Upper lobe of right lung (tissue), 1 donor: ENCODE measurements at places on chromosomes 5 and 9. TPM values are rescaled to one million over a fixed set of nuclear protein-coding genes. Genes with fewer than 3 reads are reported as not detected.

The ARHGEF37 gene
- total RNA-seq: 13.3 TPM

GRCh38 chr5:125413496-125414274 is 667.2 kb upstream of the ZNF608 start:
- no peak for DNase-seq

The ATP10B gene
- not detected for total RNA-seq

The ENTREP1 gene
- total RNA-seq: 34.9 TPM

DNA sequence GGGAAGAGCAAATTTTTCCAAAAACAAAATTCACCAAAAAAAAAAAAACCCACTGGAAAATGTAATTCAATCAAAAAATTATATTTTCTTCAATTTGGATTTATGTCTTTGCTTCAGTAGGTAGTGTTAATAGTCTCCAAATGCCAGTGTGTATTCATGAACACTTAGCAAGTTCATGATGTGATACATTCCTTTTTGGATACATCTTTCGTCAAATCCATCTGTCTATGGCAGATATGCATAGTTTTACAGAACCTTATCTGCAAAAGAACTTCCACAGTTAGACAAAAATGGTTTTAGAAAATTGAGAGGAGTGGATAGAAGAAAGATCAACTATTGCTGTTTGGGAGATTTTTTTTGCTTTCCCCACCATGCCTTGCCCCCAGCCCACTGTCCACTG is 214.6 kb downstream of the DEPDC1B start:
- no peak for DNase-seq

GRCh38 chr5:149015126-149015525 is 47.7 kb downstream of the SH3TC2 start:
- no peak for DNase-seq

The FBP2 gene
- not detected for total RNA-seq

The WNT8A gene
- not detected for total RNA-seq

GRCh38 chr9:4894076-4894475 is 91.0 kb upstream of the JAK2 start:
- no peak for DNase-seq

The SH3GL2 gene
- total RNA-seq: 3.2 TPM

The JAKMIP2 gene
- total RNA-seq: 7.5 TPM

The LRRC19 gene
- 0.64 TPM for total RNA-seq

GRCh38 chr5:54644226-54644625 is 126.7 kb downstream of the SNX18 start:
- DNase-seq: no peak

The SLC6A19 gene
- not detected for total RNA-seq

DNA sequence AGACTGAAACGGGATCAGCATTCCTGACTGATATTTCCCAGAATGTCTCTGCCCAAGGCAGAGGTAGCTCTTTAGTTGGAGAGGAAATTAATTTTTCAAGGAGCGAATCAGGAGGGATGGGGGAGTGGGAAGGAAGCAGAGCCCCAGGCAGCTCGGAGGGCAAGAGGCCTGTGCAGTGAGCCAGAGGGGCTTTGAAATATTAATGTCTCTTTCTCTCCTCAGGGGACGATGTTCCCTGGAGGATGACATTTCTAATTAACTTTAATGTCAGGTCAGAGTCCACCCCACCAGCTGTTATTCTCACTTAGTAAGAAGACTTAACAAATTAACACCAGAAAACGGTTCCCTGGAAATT is 45.6 kb downstream of the SLC6A7 start:
- DNase-seq: no peak

DNA sequence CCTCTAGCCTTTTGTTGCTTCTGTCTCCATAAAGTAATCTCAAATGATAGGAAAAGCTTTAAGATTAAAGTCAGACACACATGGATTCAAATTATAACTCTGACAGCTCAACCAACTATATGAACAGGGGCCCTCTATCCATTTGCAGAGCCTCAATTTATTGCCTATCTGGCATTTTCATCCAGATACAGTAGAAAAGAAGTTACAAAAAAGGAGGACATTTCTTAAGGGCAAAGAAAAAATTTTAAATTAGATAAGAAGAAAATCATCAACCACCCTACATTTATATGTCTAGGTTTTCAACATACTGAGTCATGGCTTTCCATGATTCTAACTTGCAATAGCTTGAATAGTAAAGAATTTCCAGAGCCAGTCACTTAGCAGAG is 567.2 kb downstream of the CAAP1 start:
- DNase-seq: no peak

GRCh38 chr5:12861886-12862654 is 957.8 kb upstream of the CTNND2 start:
- DNase-seq: no peak

DNA sequence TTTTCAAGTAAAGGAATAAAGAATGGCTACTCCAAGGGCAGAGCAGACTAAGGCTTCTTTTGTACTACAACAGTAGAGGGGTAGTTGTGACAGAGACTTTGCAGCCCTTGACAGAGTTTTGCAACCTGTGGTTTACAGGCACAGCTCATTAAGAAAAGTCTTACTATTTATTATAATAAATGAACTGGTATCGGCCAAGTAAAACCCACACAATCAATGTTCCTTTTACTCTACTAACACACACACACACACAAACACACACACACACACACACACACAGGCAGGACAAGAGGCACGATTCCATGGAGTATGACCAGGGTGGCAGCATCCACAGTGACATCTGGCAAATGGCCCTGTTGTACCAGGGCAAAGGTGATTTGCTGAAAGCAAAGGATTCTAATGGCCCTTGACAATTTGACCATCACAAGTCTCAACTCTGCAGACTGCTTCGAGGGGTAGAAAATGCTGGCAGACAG is 59.1 kb upstream of the GOLPH3 start:
- no peak for DNase-seq

DNA sequence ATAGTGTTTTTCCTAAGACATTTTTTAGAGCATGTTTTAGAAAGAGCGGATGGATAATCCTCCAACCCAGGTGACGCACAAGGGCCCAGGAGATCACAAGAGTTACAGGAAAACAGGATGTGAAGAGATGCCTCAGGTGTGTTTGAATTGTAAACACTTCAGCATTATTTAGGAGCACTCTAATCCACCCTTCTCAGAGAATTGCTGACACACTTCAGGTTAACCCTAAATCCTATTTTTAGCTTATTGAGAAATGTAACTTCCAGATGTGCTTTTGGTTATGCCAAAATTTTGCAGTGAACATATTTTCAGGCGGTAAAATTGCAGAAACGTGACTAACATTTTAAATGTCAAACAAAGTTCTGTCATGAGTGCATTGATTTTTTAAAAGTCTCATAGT is 755.4 kb upstream of the CTNND2 start:
- DNase-seq: no peak

The TMEM8B gene
- total RNA-seq: 13.7 TPM

DNA sequence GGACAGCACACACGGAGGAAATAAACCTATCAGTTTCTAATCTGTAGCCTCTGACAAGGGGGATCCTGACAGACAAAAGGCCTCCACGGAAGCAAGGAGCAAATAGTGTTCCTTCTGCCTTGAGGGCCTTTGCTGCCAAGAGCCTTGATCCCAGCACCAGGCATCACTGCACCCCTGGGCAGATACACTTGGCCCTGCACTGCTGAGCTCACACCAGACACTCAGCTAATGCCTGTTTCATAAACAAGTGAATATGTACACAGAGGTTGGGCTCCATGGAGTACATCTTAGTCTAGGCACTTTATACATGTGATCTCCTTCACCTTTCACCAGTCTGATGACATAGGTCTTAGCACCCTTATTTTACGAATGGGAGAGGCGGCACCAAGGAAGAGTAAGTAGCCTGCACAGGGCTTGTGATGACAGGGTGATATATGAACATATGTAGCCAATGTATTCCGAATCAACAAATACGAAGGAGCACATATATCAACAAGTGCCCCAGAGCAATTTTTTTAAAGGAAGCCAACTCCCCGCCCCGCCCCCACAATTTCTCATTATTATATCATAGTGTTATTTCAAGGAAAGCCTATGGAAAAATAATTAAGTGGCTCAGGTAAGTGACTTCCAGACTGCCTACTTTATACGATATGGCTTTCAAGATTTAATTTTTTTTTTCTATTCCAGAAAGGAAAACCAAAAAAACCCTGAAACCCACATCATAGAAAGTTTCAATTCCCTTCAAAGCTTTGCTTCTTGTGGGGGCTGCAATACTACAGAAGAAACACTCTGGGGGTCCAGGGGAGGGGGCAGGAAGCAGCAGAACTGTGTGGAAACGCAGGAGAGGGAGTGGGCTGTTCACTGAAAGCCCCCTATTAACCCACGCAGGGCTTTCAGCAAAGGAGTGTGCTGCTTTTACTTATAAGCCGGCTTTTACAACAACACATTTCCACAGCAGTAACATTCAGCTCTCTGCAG is 32.0 kb downstream of the CDC14B start:
- DNase-seq: no peak

- peak; percentile 72 for DNase-seq
Measured at GRCh38 chr9:34252670-34253459, 74.0 kb downstream of the UBAP1 start.

- DNase-seq: peak; percentile 88
Measured at GRCh38 chr9:136978073-136978864, 965 bp downstream of the PTGDS start.

The FGF18 gene
- total RNA-seq: 4.2 TPM

DNA sequence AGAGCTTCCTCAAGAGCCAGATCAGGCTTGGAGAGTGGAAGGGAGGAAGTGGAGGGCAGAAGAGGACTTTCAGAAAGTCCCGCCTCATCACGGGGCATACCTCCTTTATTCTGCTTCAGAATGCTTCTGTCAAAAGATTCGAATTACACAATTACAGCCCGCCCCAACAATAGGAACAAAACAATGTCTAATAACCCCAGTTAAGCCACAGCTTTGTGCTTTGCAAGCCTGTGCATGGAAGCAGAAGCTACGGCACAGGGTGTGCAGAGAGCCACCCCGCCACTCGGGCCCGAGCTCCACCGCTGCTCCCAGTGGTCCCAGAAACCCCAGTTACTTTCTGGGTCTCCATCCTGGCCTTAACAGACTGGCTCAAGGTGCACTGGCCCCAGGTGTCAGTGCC is 23.5 kb downstream of the HNRNPH1 start:
- peak; percentile 60 for DNase-seq

The CSNK1A1 gene
- 191 TPM for total RNA-seq

- DNase-seq: no peak
Measured at GRCh38 chr5:123182072-123182471, 93.0 kb downstream of the PRDM6 start.

The RAD17 gene
- 19.1 TPM for total RNA-seq

The SYNPO gene
- total RNA-seq: 151 TPM

DNA sequence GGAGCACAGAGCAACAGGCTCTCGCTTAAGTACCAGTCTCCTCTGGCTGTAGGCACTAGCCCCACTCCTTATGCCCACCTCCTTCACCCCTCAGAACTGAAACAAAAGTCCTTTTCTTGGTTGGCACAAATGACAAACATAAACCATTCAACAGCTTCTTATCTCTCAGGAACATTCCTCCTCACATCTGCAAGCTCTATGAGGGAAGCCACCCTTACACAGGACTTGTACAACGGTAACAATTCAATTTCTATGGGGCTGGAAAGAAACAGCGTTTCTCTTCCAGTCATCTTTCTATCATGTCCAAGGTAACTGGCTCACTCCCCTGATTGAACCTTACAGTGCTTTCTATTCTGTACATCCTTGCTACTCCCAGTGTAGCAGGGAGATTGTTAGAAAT is 74.1 kb downstream of the CSF2 start:
- no peak for DNase-seq

GRCh38 chr5:154697371-154697770 is 57.8 kb upstream of the LARP1 start:
- no peak for DNase-seq

DNA sequence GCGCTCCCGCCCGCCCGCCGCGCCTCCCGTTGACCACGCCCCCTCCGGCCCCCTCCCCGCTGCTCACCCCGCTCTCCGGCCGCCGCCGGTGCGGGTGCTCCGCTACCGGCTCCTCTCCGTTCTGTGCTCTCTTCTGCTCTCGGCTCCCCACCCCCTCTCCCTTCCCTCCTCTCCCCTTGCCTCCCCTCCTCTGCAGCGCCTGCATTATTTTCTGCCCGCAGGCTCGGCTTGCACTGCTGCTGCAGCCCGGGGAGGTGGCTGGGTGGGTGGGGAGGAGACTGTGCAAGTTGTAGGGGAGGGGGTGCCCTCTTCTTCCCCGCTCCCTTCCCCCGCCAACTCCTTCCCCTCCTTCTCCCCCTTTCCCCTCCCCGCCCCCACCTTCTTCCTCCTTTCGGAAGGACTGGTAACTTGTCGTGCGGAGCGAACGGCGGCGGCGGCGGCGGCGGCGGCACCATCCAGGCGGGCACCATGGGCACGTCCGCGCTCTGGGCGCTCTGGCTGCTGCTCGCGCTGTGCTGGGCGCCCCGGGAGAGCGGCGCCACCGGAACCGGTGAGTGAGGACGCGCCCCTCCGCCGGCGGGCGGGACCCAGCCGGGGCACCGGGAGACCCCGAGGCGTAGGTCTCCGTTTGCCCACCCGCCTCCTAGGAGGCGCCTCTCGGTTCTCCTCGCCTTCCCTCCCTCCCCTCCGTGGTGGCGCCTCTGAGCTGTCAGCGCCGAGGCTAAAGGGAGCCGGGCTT is at the start of gene VLDLR:
TSS of gene VLDLR (plus strand) at position 66 of the 739 bp plus-strand sequence. CDS start at position 469, 403 bp downstream.
- DNase-seq: no peak

DNA sequence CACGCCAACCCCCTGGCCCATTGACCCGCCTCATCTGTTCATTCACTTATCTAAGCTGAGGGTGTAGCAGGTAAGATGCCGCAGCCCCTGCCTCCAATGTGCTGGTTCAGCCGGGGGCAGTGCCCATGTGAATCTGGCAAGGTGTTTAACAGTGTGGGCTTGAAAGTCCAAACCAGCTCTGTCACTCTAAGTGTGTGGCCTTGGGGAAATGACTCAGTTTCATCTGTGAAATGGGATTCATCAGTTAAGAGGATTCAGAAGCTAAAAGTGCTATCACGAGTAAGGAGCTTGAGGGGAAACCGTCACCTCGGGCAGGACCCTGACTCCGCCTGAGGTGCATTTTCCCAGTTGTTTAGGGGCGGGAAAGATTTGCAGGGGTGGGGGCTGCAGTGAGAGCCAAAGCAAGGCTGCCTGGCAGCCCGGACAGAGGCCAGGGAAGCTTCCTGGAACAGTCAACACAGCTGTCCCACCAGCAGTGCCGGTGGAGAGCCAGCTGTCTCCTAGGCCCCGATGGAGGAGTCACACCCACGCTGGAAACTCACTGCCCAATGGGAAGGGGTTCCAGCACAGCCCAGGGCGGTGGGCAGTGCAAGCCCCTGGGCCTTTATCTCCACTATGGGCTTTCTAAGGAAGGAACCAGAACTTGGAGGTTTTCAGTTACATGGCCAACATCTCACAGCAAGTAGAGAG is 9.7 kb upstream of the URM1 start:
- no peak for DNase-seq
